ENCODE measurements at places on chromosomes 6 and 20.

- no peak for DNase-seq
Measured at GRCh38 chr20:47818466-47818865, 33.2 kb upstream of the SULF2 start.

- DNase-seq, result no peak
Measured at GRCh38 chr20:1302685-1303541, 26.0 kb downstream of the SDCBP2 start.

- DNase-seq, result no peak
Measured at GRCh38 chr6:41396335-41396734, 60.9 kb downstream of the NCR2 start.

DNA sequence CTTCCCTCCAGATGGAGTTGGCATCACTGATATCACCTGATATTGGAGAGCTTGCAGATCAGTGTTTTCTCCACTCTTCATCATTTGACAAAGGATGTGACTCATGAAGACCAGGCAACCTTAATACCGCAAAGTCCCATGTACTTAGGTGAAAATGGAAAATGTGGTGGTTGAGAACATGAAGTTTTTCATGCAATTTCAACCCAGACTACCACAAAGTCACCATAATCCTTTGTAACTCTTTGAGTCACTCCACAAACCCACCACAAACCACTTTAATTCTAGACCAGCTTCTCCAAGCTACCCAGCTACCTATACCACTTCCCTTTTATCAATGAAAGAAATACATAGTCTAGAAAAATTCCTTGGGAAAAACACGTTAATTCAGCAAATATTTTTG lies 7.1 kb downstream of the NHLRC1 start:
- no peak for DNase-seq

DNA sequence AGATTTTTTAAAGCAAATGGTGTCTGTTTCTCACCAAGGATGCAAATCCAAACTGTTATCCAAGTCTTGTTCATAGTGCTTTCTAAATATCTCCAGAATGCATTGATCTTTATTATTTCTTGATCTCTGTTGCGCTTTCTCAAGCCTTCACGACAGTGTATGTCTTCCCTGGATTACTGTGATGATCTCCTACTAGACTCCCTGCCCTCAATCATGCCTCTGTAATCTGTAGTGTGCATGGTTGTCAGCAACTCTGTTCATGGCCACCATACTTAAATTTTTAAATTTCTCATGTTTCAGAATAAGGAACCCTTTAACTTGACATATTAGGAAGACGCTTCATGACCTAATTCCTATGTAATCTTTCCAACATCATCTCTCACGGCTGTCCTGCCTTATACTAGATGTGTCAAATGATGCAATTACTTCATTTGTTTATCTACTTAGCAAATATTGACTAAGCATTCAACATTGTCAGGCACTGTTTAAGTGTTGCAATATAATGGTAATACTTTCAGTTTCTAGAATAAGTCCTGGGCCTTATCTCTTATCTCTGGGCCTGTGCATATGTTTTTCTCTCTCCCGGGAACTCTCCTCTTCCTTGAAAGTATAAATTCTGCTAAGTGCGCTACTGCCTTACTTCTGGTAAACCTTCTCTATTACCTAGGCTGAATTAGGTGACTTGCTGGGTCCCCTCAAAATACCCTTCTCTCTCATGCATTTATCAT lies 25.6 kb upstream of the AHI1 start:
- no peak for DNase-seq

GRCh38 chr6:83221889-83222479 lies 28.8 kb downstream of the RWDD2A start:
- no peak for DNase-seq

- no peak for DNase-seq
Measured at GRCh38 chr20:63497946-63498935, 642 bp downstream of the EEF1A2 start.

GRCh38 chr20:3209257-3209945 lies at the start of gene ITPA:
ITPA (plus strand) TSS chr20:3209498; CDS start chr20:3209552, 54 bp downstream.
- DNase-seq, result no peak

Data from breast epithelium (tissue), 4 donors.